Left ventricle myocardium inferior (tissue), 1 donor: ENCODE measurements at places on chromosomes 16 and 17. TPM values are rescaled to one million over a fixed set of nuclear protein-coding genes. Genes with fewer than 3 reads are reported as not detected.

DNA sequence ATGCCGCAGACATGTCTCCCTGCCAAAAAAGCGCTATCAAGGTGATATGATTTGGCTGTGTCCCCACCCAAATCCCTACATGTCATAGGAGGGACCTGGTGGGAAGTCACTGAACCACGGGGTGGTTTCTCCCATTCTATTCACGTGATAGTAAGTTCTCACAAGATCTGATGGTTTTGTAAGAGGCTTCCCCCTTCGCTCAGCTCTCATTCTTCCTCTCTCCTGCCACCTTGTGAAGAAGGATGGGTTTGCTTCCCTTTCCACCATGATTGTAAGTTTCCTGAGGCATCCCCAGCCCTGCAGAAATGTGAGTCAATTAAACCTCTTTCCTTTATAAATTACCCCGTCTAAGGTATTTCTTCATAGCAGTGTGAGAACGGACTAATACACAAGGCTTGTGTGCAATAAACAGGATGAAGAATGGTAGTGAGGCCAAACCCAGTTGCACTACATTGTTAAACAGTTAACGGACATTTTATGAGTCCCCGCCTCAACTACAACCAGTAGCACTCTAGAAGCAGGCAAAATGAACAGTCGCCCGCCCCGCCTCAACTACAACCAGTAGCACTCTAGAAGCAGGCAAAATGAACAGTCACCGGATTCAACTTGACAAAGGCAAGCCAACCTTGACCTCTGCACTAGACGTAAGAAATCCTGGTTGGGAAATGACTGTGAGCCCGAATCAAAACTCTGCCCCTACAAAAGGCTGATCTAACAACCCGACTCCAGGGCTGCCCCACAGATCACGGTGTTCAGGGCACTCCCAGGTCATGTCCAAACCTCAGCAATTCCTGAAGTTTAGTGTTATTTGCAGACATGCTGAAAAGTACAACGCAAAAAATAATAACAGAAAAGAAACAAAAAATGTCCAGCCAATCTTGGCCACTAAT lies 26.3 kb downstream of the VPS53 start:
- no peak for DNase-seq

DNA sequence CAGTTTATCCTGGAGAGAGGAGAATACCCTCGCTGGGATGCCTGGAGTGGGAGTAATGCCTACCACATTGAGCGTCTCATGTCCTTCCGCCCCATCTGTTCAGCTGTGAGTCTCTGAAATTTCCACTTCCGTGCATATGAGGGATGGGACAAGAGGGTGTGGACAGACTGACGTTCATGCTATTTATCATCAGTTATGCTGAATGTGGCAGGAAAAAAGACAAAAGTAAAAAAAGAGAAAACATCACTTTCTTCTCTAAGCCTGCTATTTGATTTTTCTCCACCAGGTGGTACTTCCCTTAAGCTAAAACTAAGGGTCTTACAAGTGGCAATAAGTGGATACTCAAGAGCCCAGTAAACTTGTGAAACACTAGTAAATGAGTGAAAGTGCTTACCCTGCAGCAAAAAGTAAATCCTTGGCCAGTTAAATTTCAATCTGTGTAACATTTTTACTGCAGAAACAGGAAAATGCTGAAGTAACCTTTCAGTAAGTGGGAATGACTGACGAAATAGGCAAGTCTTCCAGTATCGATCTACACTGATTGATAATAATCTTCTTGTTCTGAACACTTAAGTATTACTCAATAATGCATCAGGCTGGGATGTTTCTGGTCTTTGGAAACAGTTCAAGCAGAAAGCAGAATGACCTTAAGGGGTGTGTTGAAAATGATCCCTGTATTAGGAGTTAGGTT lies 5.6 kb downstream of the CRYBA1 start:
- no peak for DNase-seq

DNA sequence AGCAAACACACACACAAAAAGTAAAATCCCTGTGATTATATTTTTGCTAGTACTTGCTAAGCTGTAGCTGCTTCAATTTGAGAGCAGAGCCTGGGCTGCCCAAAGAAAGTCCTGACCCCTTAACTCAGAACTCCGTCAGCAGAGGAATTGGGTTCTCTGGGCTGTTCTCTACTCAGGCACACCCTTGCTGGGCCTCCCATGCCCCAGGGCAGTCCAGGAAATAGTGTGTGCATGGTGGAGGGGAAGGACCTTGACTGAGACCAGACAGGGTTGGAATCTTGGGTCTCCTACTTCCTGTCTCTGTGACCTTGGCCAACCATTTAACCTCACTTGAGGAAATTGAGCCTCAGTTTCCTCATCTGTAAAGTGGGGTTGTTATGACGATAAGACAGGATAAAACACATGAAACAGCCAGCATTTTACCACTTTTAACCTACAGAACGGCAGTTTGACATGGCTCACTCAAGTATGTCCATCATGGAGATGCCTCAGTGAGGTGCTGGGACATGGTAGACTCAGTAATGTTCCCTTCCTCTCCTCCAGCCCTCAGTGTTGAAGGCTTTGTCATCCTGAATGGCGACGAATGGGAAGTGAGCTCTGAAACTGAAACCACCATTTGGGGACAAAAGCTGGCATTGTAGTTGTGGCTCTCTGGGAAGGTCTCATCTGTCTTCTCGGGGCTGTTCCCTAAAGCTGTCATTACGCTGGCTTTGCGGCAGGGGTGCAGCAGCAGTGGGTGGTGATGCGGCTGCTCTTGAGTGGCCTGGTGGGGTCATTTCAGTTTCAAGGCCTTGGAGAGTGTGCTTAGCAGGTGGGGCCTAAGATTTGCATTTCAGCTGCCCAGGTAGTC lies 74.9 kb downstream of the CMIP start:
- DNase-seq = no peak

- no peak for DNase-seq
These were observed 141.9 kb upstream of the PMFBP1 start for GRCh38 chr16:72313903-72314302.

GRCh38 chr16:88874938-88875599 lies 8.6 kb upstream of the PABPN1L start:
- no peak for DNase-seq

- no peak for DNase-seq
These were observed 79.9 kb downstream of the TOX3 start for GRCh38 chr16:52466994-52467393.

DNA sequence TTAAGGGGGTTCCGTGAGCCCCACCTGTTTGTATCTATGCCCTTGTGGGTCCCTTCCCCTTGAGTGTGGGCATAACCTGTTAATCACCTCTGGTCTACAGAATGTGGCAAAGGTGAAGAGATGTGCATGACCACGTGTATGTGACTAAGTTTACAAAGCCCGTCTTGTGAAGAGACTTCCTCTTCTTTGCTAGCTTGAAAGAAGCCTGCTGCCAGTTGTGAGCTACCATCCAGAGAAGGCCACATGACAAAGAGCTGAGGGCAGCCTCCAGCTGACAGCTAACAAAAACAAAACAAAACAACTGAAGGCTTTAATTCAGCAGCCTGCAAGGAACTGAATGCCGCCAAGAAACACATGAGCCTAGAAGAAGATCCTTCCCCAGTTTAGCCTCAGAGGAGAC lies 112.0 kb downstream of the AXIN2 start:
- DNase-seq = no peak

CBFA2T3 gene
- 8.6 TPM for total RNA-seq

AOC3 gene
- 7.6 TPM for total RNA-seq

IGSF6 gene
- 3.6 TPM for total RNA-seq
